SK-N-DZ (cell line): ENCODE measurements at places on chromosomes 16 and 17.

GRCh38 chr17:67646472-67646871 lies 71.3 kb upstream of the NOL11 start:
- no peak for DNase-seq

DNA sequence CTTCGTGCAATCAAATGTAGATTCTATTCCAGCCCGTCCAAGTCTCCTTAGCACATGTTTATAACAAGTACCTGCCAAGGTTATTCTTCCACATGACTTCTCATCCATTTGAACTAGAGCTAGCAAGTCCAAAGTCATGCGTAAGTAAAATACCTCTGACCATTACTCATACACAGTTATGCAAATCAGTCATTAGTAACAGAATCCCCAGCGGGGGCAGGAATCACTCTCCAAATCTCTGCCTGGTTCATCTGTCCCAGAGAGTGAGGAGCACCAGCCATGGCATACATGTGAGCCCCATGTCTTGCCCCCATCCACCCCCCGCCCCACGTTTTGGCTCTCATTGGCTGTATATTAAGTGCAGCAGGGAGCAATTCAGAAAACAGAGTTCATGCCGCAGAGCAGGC lies 27.7 kb downstream of the SRL start:
- DNase-seq = no peak

DNA sequence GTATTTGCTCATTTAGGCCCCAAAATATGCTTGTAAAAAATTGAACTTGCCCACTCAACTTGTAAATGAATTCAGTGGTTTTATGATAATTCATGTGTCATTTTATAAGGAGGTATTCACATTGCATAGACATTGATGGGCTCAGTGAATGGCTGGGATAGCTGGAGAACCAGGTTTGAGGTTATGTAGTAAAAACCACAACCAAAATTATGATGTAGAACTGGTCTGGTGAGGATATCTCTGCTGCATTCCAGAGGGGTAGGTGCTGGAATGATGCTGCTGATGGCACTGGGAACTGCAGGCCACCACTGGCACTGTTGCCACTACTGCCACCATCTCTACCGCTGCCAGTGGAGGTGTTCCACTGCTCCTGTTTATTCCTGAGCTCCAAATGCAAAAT lies 21.5 kb upstream of the RABEP1 start:
- DNase-seq = no peak

- DNase-seq = no peak
Observed at GRCh38 chr16:25707982-25708583, 16.3 kb downstream of the HS3ST4 start.

- DNase-seq = no peak
Observed at GRCh38 chr17:66431910-66432309, 129.5 kb downstream of the PRKCA start.

DNA sequence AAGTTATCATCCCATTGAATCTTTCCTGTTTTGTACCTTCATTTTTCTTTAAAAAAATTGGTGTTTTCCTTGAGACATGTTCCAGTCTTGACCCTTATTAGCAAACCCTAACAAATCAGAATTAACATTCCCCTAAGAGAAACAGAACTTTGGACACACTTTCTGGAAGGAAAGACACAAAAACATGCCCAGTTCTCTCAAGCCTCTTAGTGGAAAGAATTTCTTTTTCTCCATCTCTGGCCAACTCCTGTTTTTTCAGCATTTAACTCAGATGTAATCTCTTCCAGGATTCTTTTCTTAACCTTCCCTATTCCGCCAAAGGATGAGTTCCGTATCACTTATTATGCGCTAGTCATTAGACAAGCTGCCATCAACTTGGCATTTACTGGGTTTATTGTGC lies 23.9 kb upstream of the CDH8 start:
- no peak for DNase-seq

DNA sequence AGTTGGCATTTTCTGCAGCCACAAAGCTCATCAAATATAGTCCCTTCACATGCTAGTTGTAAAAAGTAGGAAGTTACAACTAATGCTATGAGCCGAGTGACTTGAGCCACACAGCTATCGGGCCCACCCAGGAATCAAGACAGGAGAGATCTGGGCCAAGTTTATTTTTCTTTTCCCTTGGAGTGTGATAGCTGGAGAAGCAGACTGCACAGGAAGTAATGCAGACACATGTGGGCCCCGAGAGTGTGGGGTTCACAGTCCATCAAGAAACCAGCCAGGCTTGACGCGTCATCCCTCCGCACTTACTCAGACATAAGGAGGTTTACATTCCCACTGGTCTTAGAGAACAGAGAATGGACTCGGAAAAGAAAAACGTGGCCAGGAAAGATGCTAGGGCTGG lies 403.1 kb upstream of the CDH11 start:
- no peak for DNase-seq

GRCh38 chr17:6569370-6570285 lies 13.3 kb upstream of the PITPNM3 start:
- DNase-seq = no peak
